ENCODE measurements at places on chromosomes 1 and 21.

DNA sequence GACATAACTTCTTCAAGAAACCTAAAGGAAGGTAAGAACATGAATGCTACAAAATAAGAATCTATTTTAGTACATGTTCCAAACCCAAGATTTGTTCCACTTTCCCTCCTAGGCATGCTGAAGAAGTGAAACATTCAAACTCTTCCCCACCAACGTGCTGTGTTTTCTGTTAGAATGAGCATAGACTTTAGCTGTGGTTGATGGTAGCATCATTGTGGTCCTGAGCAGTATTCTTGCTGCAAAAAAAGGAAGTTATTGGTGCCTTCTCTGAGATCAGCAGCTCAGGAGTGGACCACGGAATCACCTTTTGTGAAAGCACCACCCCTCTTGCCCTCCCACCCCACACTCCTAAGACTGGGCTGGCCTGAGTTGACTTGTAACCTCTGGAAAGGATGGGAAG is 100.4 kb upstream of the POGK start:
- H3K4me1 ChIP-seq = no peaks in the 10 kb centered on the region
- H3K27ac ChIP-seq = no peak overlapping the region
- no peak overlapping the region for H3K4me3 ChIP-seq
- H3K36me3 ChIP-seq = no peaks in the 10 kb centered on the region

DNA sequence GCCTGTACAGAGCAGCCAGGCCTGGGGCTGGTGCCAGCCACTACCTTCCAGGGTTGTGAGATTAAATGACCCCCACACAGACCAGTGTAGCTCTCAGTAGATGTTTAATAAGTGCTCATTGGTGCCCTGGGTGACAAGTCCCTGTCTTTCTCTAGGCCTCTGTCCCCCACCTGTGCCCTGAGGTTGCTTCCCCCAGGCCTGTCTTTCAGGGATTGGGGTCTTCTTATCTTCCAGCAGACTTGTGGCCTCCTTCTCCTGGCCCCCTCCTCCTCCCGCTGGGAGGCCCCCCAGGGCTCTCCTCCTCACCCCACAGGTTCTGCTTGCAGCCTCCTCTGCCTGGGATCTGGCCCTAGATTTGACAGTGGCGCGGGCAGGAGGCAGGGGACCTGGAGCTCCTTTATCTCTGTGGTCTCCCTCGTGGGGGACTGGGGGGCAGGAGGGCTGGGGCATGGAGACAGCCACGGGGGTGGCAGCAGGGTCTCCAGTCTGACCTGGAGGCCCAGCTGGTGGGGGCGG is 40.3 kb downstream of the EPHA2 start:
- no peaks in the 10 kb centered on the region for H3K27me3 ChIP-seq
- no peak overlapping the region for H3K4me3 ChIP-seq
- H3K36me3 ChIP-seq = no peaks in the 10 kb centered on the region
- no peak overlapping the region for H3K27ac ChIP-seq

DNA sequence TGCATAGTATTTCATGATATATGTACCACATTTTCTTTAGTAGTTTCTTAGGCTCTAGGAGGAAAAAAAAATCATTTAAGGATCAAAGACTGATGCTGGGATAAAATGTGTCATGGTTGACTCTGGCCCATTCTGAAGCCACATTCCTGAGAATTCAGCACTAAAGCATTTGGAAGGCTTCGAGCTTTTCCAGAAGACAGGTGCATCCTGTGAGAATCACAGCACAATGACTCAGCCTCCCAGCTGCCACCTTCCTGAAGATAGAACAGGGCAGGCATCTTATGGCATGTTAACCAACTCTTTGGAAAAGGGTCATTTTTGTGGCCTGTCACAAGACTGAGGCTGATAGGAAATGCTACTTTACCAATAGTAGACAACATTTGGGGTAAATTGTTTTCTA is 359.9 kb downstream of the PCP4 start:
- no peak overlapping the region for H3K27ac ChIP-seq
- H3K27me3 ChIP-seq = no peaks in the 10 kb centered on the region
- no peak overlapping the region for H3K4me3 ChIP-seq
- H3K36me3 ChIP-seq = no peaks in the 10 kb centered on the region

DNA sequence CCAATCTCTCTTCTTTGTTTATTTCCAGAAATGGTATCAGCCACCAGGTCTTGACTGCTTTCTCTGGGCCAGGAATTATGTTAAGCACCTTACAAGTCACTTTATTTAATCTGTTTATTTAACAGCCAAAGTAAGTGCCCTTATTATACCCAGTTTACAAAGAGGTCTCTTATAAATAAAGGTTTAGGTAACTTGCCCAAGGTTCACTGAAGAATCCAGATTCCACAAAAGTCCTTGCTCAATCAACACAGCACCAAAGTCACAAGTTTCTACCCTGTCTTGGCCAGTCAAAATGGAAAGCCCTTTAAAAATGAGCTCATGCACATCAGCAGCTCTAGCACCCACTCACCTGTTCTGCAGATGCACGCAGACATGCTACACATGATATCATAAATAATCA is 28.0 kb upstream of the ATP1A1 start:
- no peaks in the 10 kb centered on the region for H3K27me3 ChIP-seq
- H3K36me3 ChIP-seq = no peaks in the 10 kb centered on the region
- H3K4me3 ChIP-seq = no peak overlapping the region
- no peak for DNase-seq
- peaks cover 56% of the 10 kb centered on the region for H3K4me1 ChIP-seq

GRCh38 chr1:29688471-29689365 is 452.4 kb downstream of the PTPRU start:
- H3K4me3 ChIP-seq = no peak overlapping the region
- H3K4me1 ChIP-seq = no peaks in the 10 kb centered on the region
- no peak for DNase-seq
- peaks cover 17% of the 10 kb centered on the region for H3K27me3 ChIP-seq
- no peak overlapping the region for H3K27ac ChIP-seq
- no peaks in the 10 kb centered on the region for H3K36me3 ChIP-seq

GRCh38 chr1:160646711-160647328 is at the start of gene SLAMF1:
Gene SLAMF1 (minus strand): TSS chr1:160647044. CDS start chr1:160646945, 99 bp downstream.
- H3K4me3 ChIP-seq = peak within 1 kb of the TSS; percentile 69
- H3K36me3 ChIP-seq = peaks cover 7% of the 10 kb centered on the region
- peak within 1 kb of the TSS; percentile 68 for H3K27ac ChIP-seq
- H3K27me3 ChIP-seq = no peaks in the 10 kb centered on the region

DNA sequence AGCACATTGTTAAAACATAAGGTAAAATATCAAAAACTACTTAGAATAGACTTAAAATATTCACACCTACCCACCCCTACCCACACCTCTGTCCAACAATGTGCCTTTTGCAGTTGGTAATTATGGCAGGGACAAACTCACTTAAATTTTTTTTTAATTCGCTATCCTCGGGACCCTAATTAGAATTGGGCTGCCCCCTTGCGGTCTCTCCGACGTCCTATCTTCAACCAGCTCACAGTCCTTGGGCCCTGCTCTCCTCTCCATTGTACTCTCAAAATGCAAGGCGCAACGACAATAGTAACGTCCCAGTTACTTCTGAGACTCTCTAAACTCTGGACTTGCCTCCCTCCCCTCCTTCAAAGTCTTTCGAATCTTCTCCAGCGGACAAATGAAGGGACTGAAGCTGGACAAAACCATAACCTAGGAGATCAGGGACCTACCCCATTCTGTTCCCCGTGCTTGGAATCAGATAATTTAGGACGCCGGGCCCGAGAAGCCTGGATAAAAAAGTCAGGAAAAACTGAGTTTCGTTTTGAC is 1.1 kb upstream of the CIART start:
- peaks cover 24% of the 10 kb centered on the region for H3K4me1 ChIP-seq
- H3K36me3 ChIP-seq = no peaks in the 10 kb centered on the region
- peak; percentile 39 for DNase-seq
- peak overlapping the region; percentile 63 for H3K4me3 ChIP-seq
- no peaks in the 10 kb centered on the region for H3K27me3 ChIP-seq
- no peak overlapping the region for H3K27ac ChIP-seq

DNA sequence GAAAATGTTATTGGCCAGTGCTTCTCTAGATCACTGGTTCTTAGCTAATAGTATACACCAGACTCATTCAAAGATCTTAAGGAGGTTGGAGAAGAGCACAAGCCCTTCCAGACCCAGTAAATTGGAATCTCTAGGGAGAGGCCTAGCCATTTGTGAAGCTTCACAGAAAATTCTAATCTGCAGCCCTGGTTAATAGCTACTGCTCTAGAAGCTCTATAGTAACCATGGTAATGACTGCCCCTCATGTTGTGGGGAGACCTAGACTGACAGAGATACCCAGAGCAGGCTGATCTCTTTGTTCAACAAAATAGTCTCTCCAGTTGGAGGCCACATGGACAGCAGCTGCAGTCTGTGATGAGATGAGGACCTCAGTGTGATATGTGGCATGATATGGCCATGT is 31.7 kb downstream of the ARID1A start:
- DNase-seq = no peak
- no peak overlapping the region for H3K27ac ChIP-seq
- H3K27me3 ChIP-seq = no peaks in the 10 kb centered on the region
- no peak overlapping the region for H3K4me3 ChIP-seq

DNA sequence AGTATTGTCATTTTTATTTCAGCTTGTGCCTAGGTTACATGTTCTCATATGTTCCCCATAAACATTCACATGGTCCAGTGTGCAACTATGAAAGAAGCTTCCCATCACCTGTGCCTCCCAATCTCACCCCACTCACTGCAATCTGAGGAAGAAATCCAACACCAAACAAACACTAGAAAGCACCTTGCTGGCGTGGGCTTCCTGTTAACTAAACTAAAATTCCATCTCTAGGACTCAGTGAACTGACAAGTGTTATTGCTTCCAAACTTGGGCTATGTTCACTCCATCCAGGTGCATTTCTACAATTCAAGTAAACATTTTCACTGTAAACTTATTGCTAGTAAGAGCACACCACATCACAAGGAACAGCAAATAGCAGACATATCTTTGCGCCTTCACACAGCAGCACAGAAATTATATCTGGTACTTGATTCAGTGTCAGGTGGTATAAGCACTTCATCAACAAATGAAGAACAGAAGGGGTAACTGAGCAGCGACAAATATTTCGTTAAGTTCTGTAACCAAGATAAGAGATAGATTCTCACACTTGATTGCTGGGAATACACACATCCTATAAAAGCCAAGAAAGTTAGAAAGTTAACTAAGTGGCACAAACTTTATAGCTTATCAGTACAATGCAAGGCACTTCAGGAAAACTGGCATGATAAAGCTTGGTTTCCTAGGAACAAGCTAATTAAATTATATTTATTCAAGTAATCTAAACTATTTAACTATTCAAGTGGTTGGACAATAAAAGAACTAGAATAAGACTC is 8.9 kb upstream of the KCNJ15 start:
- peaks cover under 1% of the 10 kb centered on the region for H3K27me3 ChIP-seq
- no peak overlapping the region for H3K27ac ChIP-seq
- no peaks in the 10 kb centered on the region for H3K36me3 ChIP-seq
- no peak for DNase-seq

DNA sequence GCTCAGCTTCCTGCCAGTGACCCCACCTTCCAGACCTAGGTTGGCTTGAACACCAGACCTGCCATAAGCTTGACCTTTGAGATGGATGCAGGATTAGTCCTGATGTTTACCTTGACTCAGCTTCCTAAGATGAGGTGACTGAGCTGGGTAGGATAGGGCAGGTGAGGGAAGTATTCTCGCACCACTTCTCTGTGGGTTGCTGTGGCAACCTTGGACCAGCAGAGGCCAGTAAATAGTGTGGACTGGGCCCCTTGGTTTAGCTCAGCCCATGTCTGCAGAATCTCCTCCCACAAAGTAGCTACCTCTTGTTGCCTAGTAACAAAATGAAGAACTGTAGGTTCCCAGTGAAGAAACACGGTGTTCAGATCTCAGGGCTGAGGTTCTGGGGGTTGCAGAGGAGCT is 8.4 kb downstream of the RPS6KA1 start:
- no peak overlapping the region for H3K27ac ChIP-seq
- no peak overlapping the region for H3K4me3 ChIP-seq
- H3K4me1 ChIP-seq = peaks cover 90% of the 10 kb centered on the region
- no peak for DNase-seq
- H3K36me3 ChIP-seq = no peaks in the 10 kb centered on the region
- H3K27me3 ChIP-seq = no peaks in the 10 kb centered on the region

DNA sequence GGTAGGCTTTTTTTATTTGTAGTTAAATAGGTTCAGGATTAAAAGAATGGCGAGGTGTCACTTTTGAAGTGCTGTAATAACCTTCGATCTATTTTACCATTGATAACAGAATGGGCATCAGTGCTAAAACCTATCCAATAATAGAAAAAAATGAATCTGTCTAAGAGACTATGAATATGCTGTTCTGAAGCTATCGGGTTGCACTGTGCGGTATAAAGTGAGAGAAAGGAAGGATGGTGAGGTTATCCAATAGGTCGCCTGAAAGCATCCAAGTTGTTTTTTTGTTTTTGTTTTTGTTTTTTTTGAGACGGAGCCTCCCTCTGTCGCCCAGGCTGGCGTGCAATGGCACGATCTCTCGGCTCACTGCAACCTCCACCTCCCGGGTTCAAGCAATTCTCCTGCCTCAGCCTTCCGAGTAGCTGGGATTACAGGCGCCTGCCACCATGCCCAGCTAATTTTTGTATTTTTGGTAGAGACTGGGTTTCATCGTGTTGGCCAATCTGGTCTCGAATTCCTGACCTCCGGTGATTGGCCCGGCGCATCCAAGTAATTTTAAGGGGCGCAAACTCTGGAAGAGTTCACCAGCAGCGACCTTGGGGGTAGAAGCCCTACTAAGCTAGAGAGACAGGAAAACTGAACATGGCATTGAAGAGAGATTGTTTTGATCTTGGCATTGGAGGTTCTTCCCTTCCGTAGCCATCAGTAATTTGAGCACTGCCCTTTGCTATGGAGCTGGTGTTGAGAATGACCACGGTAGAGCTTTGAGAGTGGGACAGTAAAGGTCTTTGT is 8.7 kb upstream of the MDM4 start:
- no peak for DNase-seq
- peak overlapping the region; percentile 93 for H3K27ac ChIP-seq
- H3K4me3 ChIP-seq = peak overlapping the region; percentile 61
- peaks cover 27% of the 10 kb centered on the region for H3K4me1 ChIP-seq
- no peaks in the 10 kb centered on the region for H3K27me3 ChIP-seq

DNA sequence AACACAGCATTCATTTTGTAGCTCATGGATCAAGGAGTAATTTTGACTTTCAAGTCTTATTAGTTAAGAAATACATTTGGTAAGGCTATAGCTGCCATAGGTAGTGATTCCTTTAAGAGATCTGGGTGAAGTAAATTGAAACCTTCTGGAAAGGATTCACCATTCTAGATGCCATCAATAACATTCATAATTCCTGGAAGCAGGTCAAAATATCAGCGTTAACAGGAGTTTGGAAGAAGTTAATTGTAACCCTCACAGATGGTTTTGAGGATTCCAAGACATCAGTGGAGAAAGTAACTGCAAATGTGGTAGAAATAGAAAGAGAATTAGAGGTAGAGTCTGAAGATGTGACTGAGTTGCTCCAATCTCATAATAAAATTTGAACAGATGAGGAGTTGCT is 216.6 kb downstream of the GREM2 start:
- H3K4me1 ChIP-seq = no peaks in the 10 kb centered on the region
- no peaks in the 10 kb centered on the region for H3K27me3 ChIP-seq
- no peak for DNase-seq
- H3K36me3 ChIP-seq = no peaks in the 10 kb centered on the region
- no peak overlapping the region for H3K27ac ChIP-seq
- H3K4me3 ChIP-seq = no peak overlapping the region

- H3K27ac ChIP-seq = no peak overlapping the region
- no peaks in the 10 kb centered on the region for H3K36me3 ChIP-seq
- no peaks in the 10 kb centered on the region for H3K27me3 ChIP-seq
- no peak for DNase-seq
These were observed 27.1 kb upstream of the HAO2 start for GRCh38 chr1:119341372-119341947.

- no peaks in the 10 kb centered on the region for H3K27me3 ChIP-seq
- peaks cover 87% of the 10 kb centered on the region for H3K36me3 ChIP-seq
- no peak for DNase-seq
- H3K27ac ChIP-seq = no peak overlapping the region
- no peaks in the 10 kb centered on the region for H3K4me1 ChIP-seq
- H3K4me3 ChIP-seq = no peak overlapping the region
These were observed 23.4 kb downstream of the WDR4 start for GRCh38 chr21:42855937-42856335.

All from CD4-positive, alpha-beta T cell (primary cell).